ENCODE measurements at places on chromosomes 13 and 19.

- no peak for DNase-seq
Observed at GRCh38 chr19:3532154-3532786, 6.7 kb upstream of the TEKTIP1 start.

DNA sequence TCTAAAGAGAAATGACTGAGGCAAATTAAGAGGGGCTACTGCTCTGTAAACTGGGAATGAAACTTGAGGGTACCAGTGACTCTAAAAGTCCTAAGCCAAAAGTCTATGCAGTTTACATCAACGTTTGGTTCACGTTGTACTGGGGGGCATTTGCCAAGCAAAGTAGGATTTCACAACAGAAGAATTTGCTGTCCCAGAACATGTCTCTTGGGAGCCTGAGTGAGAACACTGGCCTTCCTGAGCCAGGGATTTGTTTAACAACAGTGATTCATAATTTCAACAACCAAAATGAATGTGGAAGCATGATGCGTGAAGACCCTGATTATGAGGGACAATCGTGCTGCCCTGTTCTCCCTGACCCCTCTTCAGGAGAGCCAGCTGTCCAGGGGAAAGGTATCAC, 178.0 kb downstream of the OXGR1 start:
- no peak for DNase-seq

GRCh38 chr13:55576389-55576788, 1564.3 kb upstream of the PRR20A start:
- no peak for DNase-seq

- no peak for DNase-seq
Observed at GRCh38 chr13:94705081-94706030, 7.0 kb downstream of the SOX21 start.

DNA sequence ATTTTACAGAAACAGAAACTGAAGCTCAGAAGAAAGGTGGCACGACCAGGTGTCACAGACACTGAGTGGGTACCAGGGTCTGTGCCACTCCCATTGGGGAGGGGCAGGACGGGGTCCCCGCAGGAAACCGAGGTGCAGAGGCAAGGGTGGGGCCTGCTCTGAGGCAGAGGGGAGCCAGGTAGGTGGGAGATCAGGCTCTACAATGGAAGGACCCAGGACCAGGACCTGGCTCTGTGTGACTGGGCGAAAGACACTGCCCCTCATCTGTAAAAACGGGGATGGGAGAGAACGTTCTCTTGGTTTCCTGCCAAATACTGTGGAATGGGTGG, 2.8 kb downstream of the PTGIR start:
- no peak for DNase-seq

DNA sequence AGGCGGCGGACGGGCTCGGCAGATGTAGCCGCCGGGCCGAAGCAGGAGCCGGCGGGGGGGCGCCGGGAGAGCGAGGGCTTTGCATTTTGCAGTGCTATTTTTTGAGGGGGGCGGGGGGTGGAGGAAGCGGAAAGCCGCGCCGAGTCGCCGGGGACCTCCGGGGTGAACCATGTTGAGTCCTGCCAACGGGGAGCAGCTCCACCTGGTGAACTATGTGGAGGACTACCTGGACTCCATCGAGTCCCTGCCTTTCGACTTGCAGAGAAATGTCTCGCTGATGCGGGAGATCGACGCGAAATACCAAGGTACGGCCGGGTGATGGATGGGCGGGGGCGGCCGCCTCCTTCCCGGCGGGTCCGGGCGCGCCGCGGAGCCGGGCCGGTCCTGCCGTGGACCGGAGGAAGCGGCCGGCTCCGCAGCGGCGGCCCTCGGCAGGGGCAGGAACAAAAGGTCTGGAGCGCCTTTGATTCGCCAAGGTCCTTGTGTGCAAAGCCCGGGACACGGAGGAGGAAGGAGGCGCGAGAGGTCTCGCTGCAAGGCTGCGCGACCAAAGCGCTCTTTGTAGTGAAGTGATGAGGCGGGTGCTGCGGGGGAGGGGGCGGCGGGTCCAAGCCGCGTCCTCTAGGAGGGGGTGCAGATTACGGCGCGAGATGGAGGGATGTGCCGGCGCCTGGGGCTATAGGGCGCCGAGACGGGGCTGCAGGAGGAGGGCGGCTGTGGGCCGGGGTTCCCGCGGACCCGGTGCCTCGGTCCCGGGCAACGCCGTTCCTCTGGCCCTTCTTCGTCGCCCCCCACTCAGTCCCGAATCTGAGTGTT, 689 bp downstream of the ING1 start:
- peak; percentile 61 for DNase-seq

DNA sequence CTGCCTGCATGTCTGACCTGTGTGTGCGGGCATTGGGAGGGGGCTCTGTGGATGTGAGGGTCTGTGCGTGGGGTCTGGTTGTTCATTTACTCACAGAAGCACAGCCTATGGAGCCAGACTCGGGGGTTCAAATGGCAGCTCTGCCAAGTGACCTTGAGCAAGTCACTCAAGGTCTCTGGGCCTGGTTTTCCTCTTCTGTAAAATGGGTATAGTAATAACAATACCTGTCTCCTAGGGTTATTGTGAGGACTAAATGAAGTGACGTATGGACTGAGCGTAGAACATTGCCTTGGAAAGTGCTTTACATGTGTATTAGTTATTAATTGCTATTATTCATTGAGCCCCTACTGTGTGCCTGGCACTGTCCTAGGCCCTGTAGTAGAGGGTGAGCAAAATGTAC, 24.4 kb downstream of the CKM start:
- DNase-seq: no peak

GRCh38 chr19:34261334-34262109, 7.2 kb downstream of the GARRE1 start:
- DNase-seq: peak; percentile 25

GRCh38 chr19:14565765-14566711, 5.8 kb downstream of the NDUFB7 start:
- DNase-seq: no peak

GRCh38 chr13:65532231-65532630, 1697.9 kb downstream of the PCDH9 start:
- no peak for DNase-seq

DNA sequence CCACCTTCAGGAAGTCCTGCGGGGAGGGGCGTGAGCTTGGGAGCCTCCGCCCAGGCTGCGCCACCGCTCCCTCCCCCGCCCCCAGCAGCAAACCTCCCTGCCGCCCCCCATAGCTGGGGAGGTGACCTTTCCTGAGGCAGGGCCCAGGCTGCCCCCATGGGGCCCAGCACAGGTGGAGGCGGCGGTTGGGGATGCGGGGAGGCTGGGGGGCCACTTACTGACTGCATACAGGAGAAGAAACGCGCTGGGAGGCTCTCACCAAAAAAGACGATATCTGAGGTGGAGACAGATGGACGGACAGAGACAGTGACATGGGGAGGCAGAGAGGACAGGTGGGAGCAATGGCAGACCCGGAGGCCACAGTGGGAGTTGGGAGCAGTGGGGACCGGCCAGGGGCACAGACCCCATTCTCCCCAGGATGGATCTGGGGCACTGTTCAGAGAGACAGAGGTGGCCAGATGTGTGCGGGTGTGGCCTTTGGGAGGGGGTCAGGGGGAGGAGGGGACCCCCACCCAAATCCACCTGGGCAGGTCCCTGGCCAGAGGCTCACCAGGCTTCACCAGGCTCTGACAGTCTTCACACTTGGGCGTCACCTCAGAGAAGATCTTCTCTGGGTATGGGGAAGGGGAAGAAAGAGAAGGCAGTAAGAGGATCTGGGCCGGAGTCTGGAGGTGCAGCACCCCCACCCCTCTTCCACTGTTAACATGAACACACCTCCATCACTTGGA, 3.0 kb upstream of the RINL start:
- DNase-seq: no peak

DNA sequence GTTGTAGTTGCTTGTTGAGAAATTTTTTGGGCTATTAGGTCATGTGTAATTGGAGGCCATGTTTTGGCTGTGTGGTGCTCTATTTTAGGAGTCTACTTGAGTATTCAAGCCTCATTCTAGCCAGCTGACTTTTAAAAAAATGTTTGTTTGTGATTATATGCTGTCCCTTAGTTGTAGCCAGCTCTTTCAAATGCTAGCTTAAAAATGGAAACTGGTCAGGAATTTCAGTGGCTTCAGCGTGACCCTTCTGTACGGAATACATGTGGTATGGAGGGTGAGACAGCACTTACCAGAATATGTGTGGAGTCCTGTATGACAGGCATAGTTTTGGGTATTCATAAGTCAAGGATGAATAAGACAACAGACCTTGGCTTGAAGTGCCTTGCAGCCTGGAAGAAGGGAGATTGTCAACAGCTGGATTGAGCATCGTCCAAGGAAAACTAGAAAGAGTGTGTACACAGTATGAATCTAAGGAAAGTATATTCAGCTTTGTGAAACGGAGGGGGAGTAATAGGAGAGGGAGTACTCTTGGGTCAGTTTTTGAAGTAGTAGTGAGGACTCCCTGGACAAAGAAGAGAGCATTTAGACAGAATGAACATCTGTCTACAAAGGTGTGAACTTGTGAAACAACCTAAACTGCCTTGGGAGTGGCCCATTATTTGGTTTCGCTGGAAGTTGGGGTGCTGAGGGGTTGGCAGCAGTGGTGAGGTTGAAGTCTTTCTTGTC, 20.0 kb upstream of the WTIP start:
- no peak for DNase-seq

- no peak for DNase-seq
Observed at GRCh38 chr13:90281709-90282108, 1065.8 kb upstream of the MIR17HG start.

DNA sequence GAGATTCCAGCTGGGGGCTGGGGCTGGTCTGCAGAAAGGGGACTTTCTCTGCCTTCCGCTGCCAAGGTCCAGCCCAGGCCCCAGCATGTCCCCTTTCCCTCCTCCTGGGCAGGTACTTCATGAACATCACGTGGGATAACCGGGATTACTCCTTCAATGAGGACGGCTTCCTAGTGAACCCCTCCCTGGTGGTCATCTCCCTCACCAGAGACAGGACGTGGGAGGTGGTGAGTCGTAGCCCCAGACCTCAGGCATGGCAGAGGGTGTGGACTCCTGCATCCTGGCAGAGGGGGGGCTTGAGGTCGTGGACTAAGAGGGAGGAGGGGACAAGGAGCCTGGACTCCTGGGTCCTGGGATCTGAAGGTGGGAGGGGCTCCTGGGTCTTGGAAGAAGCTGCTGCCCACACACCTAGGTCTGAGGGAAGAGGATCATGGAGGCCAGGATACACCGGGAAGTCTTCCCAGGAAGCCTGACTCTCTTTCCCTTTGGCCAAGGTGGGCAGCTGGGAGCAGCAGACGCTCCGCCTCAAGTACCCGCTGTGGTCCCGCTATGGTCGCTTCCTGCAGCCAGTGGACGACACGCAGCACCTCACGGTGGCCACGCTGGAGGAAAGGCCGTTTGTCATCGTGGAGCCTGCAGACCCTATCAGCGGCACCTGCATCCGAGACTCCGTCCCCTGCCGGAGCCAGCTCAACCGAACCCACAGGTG, 20.6 kb downstream of the GRIN2D start:
- DNase-seq: peak; percentile 91

DNA sequence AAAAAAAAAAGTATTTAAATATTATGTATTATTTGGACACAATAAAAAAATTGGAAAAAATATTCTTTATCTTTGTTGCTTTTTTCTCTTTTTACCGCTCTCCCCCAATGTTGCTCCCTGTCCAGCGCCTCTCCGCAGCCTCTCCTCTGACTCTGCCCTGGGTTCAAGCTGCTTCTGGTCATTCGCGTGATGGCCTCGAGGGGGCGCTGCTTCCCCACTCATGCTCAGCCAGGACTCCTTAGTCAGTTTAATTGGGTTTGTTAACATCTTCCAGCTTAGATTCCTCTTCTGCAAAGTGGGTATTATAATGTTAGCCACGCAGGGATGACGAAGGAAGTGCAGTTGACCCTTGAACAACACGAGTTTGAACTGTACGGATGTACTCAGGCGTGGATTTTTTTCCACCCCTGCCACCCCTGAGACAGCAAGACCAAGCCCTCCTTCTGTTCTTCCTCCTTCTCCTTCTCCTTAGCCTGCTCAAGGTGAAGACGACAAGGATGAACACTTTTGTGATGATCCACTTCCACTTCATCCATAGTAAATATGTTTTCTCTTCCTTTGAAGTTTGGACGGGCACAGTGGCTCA, 4.9 kb upstream of the NWD1 start:
- peak; percentile 57 for DNase-seq

DNA sequence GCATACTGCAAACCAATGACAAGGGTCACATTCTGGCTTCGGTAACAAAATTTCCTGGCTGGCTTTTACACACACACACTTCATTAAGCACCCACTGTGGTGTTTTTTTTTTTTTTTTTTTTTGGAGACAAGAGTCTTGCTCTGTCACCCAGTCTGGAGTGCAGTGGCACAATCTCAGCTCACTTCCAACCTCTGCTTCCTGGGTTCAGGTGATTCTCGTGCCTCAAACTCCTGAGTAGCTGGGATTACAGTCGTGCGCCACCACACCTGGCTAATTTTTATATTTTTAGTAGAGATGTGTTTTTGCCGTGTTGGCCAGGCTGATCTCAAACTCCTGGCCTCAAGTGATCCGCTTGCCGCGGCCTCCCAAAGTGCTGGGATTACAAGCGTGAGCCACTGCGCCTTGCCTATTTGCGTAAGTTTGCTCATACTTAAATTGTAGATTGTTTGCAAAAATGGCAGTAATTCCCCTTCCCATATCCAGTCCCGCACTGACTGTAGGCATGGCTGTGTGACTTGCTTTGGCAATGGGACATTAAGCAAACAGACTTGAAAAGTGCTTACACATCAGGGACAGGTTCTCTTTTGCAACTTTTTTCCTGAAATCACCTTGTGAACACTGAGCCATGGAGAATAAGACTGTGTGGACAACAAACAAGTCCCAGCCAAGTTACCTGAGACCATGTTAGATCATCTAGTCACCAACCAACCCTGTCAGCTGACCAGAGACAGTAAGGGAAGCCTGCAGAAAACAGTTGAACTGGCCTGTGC, 42.1 kb upstream of the EBPL start:
- DNase-seq: peak; percentile 59
